ENCODE measurements at places on chromosomes 3 and 15. TPM values are rescaled to one million over a fixed set of nuclear protein-coding genes. Genes with fewer than 3 reads are reported as not detected.

DNA sequence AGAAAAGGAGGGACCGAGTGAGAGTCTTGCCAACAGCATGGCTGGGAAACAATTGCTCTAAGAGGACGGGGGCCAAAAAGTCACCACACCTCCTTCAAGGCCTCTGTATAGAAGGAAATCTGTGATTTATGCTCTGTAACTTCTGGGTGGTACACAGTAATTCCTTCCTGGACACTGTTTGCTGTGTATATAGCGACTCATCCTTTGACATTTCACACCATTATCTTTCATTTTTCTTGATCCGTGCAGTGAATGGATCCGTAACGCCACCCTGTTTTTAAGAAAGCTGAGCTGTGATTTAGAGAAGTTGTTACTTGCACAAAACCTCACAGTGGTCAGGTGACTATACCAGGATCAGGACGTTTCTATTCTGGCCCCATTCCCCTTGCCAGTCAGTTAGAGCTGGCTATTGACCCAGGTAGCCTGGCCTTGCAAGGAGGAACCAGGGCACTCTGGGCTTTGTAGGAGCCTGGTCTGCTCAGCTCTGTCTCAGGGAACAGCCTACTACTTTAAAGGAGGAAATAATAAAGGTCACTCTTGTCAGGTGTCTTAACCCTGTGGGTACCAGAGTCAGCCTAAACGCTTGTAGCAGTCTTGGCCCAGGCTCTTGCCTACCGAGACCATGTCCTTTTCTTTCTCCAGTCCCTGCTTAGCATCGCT lies 86.5 kb upstream of the MYZAP start:
- no peak overlapping the region for H3K4me3 ChIP-seq
- H3K36me3 ChIP-seq = no peaks in the 10 kb centered on the region
- H3K4me1 ChIP-seq = peaks cover 36% of the 10 kb centered on the region
- no peak for DNase-seq

TRPM1 gene
- total RNA-seq = not detected

MED12L gene
- total RNA-seq = 0.31 TPM

GRCh38 chr3:136465296-136465695 lies 215.2 kb downstream of the PCCB start:
- no peak overlapping the region for H3K4me3 ChIP-seq
- DNase-seq = no peak
- H3K4me1 ChIP-seq = no peaks in the 10 kb centered on the region
- no peak overlapping the region for H3K27ac ChIP-seq

NUSAP1 gene
- total RNA-seq = 22.0 TPM

CPNE9 gene
- total RNA-seq = 0.20 TPM

DNA sequence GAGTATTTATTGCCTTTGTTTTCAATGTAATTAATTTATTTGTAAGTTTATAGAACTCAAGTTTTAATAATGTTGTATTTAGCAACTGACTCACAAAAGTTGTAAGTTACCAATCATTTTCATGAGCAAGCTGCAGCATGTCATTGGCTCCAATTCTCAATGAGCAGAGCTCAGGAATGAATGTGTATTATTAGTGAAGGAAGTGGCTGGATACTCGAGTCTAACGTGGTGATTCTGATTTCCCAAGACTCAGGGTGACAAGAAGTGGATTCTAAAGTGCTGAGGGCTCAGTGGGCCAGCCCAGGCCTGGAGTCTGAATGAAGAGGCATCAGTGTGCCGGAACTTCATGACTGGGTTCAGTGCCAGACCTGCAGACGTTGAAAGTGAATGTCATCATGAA lies 39.6 kb downstream of the CLDN11 start:
- no peak overlapping the region for H3K27ac ChIP-seq
- H3K4me1 ChIP-seq = no peaks in the 10 kb centered on the region
- H3K4me3 ChIP-seq = no peak overlapping the region
- no peaks in the 10 kb centered on the region for H3K27me3 ChIP-seq
- no peak for DNase-seq

GDPGP1 gene
- total RNA-seq = 11.5 TPM

GRCh38 chr3:101936419-101937356 lies 87.4 kb downstream of the NFKBIZ start:
- H3K27me3 ChIP-seq = no peaks in the 10 kb centered on the region
- peaks cover 24% of the 10 kb centered on the region for H3K4me1 ChIP-seq
- no peaks in the 10 kb centered on the region for H3K36me3 ChIP-seq
- DNase-seq = no peak

GLCE gene
- total RNA-seq = 16.9 TPM

DNA sequence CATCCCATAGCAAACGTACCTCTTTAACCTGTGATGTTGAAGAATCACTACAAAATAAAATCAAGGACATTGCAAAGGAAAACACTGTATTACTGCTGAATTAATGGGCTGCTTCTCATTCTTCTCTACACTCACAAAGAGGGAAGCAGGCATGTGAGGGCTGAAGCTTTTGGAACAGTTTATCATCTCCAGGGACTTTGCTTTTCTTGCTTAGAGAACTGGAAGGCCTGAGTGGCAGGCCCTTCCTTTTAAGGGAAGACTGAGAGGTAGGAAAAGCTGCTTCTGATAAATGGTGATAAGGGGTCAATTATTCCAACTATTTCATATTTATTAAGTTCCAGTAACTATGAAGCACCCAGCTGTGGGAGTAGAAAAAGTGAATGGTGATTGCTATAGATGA lies 649.6 kb downstream of the NTRK3 start:
- no peak overlapping the region for H3K27ac ChIP-seq
- H3K4me1 ChIP-seq = no peaks in the 10 kb centered on the region
- H3K4me3 ChIP-seq = no peak overlapping the region

DPPA2 gene
- total RNA-seq = not detected

DNA sequence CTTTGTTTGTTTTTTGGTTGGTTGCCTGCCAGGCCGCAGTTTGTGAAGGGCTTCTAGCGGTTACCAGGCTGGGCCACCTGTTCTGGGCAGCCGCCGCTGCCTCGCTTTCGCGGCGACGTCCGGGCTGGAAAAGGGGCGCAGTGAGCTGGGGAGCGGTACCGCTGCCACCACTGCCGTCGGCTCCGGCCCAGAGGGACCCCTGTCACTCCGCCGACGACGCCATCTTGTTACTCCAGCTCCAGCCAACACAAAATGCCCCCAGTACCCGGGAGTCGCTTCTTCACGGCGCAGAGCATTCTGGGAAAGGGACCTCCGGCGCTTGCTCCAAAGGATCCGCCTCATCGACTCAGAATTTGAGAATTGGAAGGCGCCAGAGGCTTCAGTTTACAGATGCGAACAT lies 238.8 kb downstream of the CDIN1 start:
- no peak overlapping the region for H3K4me3 ChIP-seq
- no peaks in the 10 kb centered on the region for H3K4me1 ChIP-seq
- no peaks in the 10 kb centered on the region for H3K27me3 ChIP-seq
- no peaks in the 10 kb centered on the region for H3K36me3 ChIP-seq
- H3K27ac ChIP-seq = no peak overlapping the region

GRCh38 chr3:127658234-127658633 lies 14.5 kb upstream of the ABTB1 start:
- no peaks in the 10 kb centered on the region for H3K36me3 ChIP-seq
- H3K4me3 ChIP-seq = no peak overlapping the region
- no peak overlapping the region for H3K27ac ChIP-seq
- H3K4me1 ChIP-seq = no peaks in the 10 kb centered on the region
- no peak for DNase-seq

Data from upper lobe of left lung (tissue), 6 donors.